ENCODE measurements at places on chromosomes 11 and 22.

DNA sequence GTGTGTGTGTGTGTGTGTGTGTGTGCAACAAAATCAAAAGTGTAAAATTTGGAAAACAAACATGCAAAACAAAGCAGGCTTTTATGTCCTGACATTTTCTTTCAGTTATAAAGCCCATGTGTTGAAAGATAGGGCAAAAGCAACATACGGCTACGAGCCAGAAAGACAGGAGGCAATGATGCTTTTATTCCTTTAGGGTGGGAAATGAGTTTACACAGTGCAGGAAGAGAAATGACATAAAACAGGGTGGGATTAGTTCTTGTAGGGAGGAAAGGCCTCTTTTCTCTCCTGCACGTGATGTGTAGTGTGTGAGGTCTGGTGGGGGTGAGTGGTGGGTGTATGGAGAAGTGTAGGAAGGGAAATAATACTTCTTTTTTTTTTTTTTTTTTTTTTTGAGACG lies 29.4 kb downstream of the IL18 start:
- DNase-seq: no peak

DNA sequence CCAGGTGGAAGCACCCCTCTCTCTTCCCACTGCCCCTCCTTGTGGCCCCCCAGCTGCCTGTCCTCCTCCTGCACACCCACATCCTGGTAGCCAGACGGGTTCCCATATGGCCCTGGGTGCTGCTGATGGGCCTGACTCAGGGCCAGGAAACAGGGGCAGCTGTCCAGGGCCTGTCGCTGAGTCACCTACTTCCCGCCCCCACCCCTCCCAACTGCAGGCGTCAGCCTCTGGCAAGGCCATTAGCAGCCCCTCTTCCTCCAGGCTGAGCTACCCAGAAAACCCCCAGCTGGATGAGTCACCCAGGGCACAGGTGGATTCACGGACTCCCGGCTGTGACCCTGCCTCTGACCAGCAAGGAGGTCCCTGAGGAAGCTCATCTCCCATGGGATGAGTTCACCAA lies 6.9 kb upstream of the GAL start:
- DNase-seq: no peak

DNA sequence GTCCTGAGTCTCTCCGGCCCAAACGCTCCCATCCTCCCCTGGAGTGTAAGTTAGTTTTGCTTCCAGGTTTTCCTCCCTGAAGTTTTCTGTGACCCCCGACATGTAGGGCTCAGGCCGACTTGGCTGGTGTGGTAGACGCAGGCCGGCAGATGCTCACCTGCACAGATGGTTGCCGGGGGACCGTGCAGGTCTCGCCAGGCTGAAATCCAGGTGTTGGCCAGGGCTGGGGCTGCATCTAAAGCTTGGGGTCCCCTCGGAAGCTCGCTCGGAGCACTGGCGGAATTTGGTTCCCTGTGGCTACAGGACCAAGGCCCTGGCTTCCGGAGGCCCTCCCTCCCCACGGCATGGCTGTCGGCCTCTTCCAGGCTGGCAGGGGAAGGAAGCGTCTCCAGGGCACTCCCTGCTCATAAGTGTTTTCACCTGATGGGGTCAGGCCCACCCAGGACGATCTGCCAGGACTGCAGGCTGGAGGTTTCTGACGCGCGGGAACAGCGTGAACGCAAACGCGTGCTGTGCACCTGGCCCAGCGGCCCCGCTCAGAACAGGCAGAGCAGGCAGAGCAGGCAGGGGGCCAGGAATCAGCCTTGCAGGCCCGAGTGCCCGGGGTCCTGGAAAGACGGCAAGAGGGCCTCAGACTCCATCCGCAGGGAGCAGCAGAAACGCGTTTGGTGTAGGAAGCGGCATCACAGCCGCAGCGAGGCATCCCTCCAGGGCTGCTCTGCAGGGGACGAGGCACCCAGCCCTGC lies 258.2 kb downstream of the BRD1 start:
- no peak for DNase-seq

DNA sequence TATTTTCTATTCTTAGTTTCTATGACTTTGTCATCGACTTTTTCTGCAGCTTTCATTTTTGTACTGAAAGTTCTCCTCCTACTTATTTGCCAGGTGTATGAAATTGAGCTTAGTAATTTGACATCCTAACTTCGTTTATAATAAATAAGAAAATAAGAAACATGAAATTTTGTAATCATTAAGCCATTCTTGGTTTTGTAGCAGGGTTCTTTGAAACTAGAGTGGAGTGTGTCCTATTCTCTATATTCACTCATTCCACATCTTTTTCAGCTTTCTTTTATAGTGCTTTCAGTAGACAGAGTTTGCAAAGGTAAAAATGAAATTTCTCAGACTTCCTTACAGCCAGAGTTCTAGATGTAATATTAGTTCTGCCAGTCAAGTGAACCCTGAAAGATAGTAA lies 47.8 kb downstream of the FANCF start:
- DNase-seq: no peak

- peak; percentile 14 for DNase-seq
These were observed 430 bp downstream of the DDX6 start for GRCh38 chr11:118790357-118791110.

DNA sequence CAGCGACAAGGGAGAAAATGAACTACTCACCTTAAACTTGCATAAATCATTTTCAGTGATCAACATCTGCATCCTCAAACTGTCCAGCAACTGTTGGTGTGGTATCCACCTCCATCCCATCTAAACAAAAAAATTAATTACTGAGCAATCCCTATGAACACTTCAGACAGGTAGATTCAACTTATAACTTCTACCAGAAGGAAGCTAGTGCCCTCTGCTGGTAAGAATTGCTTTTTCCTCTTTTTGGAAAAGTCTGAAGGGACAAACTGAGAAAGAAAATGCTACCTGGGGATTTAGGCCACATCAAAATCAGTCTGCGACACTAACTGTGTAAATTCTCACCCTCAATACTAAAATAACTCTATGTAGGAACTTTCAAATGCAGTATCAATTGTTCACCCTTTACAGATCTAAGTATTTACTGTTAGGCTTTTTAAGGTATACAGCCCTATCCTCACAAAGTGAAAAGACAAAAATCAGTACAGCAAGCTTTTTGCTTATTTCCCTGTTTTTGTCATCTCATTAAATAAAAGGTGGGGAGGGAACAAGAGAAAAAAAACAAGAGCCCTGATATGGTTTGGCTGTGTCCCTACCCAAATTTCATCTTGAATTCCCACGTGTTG lies 17.9 kb downstream of the CLNS1A start:
- no peak for DNase-seq

- DNase-seq: no peak
These were observed 1.5 kb downstream of the GAL start for GRCh38 chr11:68685656-68686380.

GRCh38 chr11:120863359-120863758 lies 160.5 kb upstream of the TBCEL start:
- DNase-seq: no peak

DNA sequence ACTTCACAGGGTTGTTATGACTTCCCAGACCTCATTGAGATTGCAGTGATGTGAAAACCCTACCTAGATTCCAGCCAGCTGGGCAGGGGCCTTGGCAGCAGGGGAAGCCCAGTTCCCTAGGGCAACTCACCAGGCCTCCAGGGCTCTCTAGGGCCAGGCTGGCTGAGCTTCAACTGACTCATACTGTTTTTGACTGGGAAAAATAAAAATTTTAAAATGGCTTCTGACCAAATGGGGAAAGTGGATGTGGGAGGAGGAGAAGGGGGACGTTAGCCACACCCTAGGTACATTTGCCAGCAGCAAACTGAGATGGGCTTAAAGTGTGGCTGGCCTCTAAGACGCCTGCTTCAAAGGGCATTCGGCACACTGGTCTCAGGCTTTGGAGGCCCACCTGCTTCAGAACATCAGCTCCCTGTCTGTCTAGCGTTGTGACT lies 39.0 kb downstream of the BMAL1 start:
- no peak for DNase-seq

GRCh38 chr22:43077121-43077877 lies 11.9 kb downstream of the TTLL1 start:
- DNase-seq: no peak

GRCh38 chr11:113553235-113553634 lies 78.0 kb upstream of the DRD2 start:
- no peak for DNase-seq

GRCh38 chr11:116471608-116472256 lies 301.1 kb downstream of the BUD13 start:
- DNase-seq: no peak

DNA sequence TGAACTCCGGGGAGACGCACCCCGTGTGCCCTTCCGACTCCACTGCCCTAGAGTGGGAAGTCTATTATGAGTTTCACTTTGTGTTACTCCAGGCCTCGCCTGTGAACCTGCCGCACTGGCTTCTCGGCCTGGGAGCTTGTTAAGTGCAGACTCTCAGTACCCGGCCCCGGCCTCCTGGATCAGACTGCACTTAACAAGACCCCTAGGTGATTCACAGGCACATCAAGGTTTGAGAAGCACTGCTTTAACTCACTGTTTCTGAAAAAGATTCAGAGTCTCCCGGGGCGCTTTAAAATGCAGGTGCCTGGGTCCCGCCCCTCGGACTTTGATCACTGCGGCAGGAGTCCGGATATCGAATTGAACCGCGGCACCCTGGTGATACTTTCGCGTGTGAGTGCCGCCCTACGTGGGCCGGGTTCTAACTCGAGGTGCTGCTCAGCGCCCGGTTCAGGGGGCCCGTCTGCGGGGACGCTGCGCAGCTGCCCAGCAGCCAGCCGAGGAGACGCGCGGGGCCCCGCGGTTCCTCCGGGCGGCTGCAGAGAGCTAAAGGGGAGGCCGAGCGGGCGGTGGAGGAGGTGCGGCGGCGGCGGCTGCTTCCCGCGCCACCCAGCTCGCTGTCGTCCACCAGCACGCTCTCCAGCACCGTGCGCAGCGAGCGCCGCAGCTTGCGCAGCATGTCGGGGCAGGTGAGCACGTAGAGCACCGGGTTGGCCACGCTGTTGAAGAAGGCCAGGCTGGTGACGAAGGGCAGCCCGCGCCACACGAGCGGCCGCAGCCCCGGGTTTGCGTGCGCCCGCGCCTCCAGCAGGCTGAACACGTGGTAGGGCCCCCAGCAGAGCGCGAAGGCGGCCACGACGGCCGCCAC lies 3.4 kb downstream of the PTGDR2 start:
- DNase-seq: no peak

Data from stimulated activated CD8-positive, alpha-beta memory T cell treated with anti-CD3 and anti-CD28 coated beads, Interleukin-15, amount 100 ng/mL, for 24 hours (primary cell).